SW480 (cell line): ENCODE measurements at places on chromosomes 3 and 15.

GRCh38 chr15:81085898-81086297 is 48.2 kb upstream of the CFAP161 start:
- no peak for DNase-seq

- no peak for DNase-seq
These were observed 13.4 kb upstream of the FAM81A start for GRCh38 chr15:59424616-59425015.

- peak; percentile 43 for DNase-seq
These were observed 8.6 kb downstream of the CLEC3B start for GRCh38 chr3:45034612-45035252.

DNA sequence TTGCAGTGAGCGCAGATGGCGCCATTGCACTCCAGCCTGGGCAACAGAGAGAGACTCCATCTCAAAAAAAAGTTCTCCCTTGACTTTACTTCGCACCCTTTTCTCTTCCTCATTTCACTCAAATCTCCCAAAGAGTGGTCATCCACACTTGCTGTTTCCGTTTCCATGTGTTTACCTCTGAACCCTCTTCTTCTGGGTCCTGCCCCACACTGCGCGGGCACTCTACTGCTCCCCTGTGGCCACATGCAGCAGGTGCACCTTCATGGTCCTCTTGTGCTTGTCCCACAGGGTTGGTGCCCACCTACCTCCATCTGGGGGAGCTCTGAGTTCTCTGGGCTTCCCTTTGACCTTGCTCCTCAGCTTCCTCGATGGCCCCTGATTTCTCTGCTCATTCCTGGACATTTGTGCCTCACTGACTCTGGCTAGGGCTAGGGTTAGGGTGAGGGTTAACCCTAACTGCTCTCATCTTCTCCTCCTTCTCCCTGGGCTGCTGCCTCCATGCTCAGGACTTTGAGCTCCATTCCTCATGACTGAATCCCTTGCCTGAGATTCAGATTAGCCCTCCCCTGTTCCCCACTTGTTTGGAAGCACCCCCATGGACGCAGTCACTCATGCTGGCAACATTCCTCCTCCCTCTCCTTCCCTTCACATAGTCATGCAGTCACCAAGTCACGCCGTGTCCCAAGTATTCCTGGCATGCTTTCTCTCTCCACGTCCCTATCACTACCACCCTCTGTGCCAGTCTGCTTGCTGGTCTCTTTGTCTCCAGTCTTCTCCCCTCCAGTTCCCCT is 26.6 kb upstream of the KY start:
- DNase-seq, result no peak

- no peak for DNase-seq
These were observed 260.0 kb downstream of the EBLN2 start for GRCh38 chr3:73321286-73321999.

DNA sequence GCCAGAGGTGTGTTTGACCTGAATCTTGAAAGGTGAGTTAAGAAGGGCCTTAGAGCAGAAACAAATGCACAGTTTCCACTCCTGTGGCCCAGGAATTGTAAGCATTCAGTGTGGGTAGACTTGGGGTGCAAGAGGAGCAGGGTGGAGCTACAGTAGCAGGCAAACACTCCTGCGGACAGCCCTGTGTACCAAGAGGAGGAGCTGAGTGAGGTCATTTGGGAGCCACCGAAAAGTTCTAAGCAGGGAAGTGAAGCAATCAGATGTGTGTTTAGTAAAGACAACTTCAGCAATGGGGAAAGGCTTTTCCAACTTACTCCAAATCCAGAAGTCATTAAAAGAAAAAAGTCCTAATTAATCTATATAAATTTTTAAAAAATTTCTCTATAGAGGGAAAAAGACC is 99.3 kb downstream of the ARHGEF26 start:
- DNase-seq, result no peak

- DNase-seq, result no peak
These were observed 95.7 kb downstream of the LRIG1 start for GRCh38 chr3:66404903-66405700.
